Prostate gland (tissue), 2 donors: ENCODE measurements at places on chromosomes 7 and 10. TPM values are rescaled to one million over a fixed set of nuclear protein-coding genes. Genes with fewer than 3 reads are reported as not detected.

- no peak overlapping the region for H3K27ac ChIP-seq
- no peak overlapping the region for H3K4me3 ChIP-seq
- H3K4me1 ChIP-seq, result no peaks in the 10 kb centered on the region
- H3K27me3 ChIP-seq, result no peaks in the 10 kb centered on the region
Observed at GRCh38 chr7:50939021-50939420, 156.3 kb upstream of the GRB10 start.

- no peaks in the 10 kb centered on the region for H3K36me3 ChIP-seq
- no peak overlapping the region for H3K4me3 ChIP-seq
- H3K27me3 ChIP-seq, result no peaks in the 10 kb centered on the region
- DNase-seq, result peak; percentile 42
- H3K27ac ChIP-seq, result peak overlapping the region; percentile 19
Observed at GRCh38 chr10:95406651-95407280, 116.0 kb upstream of the PDLIM1 start.

- peaks cover 23% of the 10 kb centered on the region for H3K4me1 ChIP-seq
- peak overlapping the region; percentile 91 for H3K4me3 ChIP-seq
- H3K27ac ChIP-seq, result peak overlapping the region; percentile 100
- H3K27me3 ChIP-seq, result no peaks in the 10 kb centered on the region
Observed at GRCh38 chr10:101000915-101001658, 1.5 kb downstream of the LZTS2 start.

CDK5 gene
- total RNA-seq, result 18.5 TPM

DNA sequence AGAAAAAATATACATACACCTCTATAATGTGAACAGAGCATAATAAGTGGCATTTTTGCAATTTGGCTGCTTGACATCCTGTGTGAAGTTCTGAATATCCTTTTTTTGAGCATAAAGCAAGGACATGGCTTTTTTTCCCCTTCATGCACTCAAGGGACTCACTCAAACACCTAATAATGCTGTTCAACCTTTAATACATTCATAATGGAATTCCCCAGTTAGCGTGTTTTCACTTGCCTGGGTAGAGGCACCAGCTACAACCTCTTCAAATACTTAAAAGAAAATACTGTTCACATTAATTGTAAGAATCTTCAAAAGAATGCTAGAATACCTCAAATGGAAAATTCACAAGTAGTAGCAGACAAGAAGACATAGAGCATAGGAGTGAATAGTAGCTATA, 316.8 kb downstream of the PCDH15 start:
- no peak for DNase-seq
- no peak overlapping the region for H3K4me3 ChIP-seq
- no peaks in the 10 kb centered on the region for H3K27me3 ChIP-seq
- no peaks in the 10 kb centered on the region for H3K36me3 ChIP-seq

RELN gene
- 3.0 TPM for total RNA-seq

TAS2R5 gene
- 2.5 TPM for total RNA-seq

SUN3 gene
- not detected for total RNA-seq

DNA sequence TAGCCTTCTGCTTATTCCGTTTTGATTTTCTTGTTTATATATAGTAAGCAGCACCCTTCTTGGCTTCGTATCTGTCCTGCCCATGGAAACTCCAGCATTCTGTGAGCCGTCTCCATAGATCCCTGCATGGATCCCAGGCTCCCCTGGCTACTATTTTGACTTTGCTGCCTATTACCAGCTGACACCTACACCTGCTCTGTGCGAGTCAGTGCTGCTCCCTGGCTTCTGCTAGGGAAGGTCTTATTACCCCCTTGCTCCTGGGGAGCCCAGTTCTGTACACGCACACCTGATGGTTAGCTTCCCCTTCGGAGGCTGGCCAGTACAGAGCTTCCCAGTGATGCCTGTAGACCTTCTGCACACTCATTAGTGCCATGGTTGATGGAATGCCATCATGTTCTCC, 35.4 kb downstream of the NACAD start:
- H3K4me1 ChIP-seq, result no peaks in the 10 kb centered on the region
- no peak overlapping the region for H3K27ac ChIP-seq
- no peak for DNase-seq
- H3K27me3 ChIP-seq, result no peaks in the 10 kb centered on the region
- no peaks in the 10 kb centered on the region for H3K36me3 ChIP-seq

GRCh38 chr10:44051091-44051490, 333.8 kb downstream of the CXCL12 start:
- H3K4me1 ChIP-seq, result peaks cover 5% of the 10 kb centered on the region
- no peaks in the 10 kb centered on the region for H3K36me3 ChIP-seq
- H3K4me3 ChIP-seq, result no peak overlapping the region
- DNase-seq, result no peak
- H3K27me3 ChIP-seq, result no peaks in the 10 kb centered on the region

DNA sequence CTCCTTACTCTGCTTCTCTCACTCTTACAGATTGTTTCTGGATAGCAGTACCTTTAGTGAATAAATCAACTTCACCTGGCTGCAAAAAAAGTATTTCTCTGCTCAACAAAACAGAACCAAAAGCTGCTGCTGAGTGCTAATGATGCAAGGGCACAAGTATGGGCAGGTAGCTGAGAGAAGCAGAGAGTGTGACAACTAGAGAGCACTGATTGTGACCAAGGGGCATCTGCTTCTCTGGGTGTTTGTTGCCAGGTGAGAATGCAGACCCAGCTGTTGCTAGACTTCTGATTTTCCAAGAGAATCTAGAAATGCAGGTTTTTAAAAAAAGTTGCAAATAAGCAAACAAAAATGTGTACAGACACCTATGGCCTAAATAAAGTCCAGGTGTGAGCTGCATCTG, 25.3 kb upstream of the PPIF start:
- DNase-seq, result no peak
- H3K4me1 ChIP-seq, result no peaks in the 10 kb centered on the region
- no peaks in the 10 kb centered on the region for H3K27me3 ChIP-seq
- H3K27ac ChIP-seq, result no peak overlapping the region
- no peak overlapping the region for H3K4me3 ChIP-seq

HOXA5 gene
- total RNA-seq, result 12.9 TPM

LIPK gene
- not detected for total RNA-seq

- no peak overlapping the region for H3K4me3 ChIP-seq
- no peaks in the 10 kb centered on the region for H3K27me3 ChIP-seq
Observed at GRCh38 chr7:26153823-26154783, 2.1 kb downstream of the NFE2L3 start.

SFTPD gene
- 2.6 TPM for total RNA-seq

- no peak overlapping the region for H3K4me3 ChIP-seq
- H3K36me3 ChIP-seq, result no peaks in the 10 kb centered on the region
- no peaks in the 10 kb centered on the region for H3K4me1 ChIP-seq
- no peak for DNase-seq
- H3K27me3 ChIP-seq, result no peaks in the 10 kb centered on the region
Observed at GRCh38 chr10:21753497-21754270, 219.7 kb downstream of the MLLT10 start.

- H3K36me3 ChIP-seq, result no peaks in the 10 kb centered on the region
- H3K4me1 ChIP-seq, result no peaks in the 10 kb centered on the region
- H3K4me3 ChIP-seq, result no peak overlapping the region
- H3K27me3 ChIP-seq, result no peaks in the 10 kb centered on the region
- no peak overlapping the region for H3K27ac ChIP-seq
Observed at GRCh38 chr10:66834802-66835201, 91.0 kb upstream of the LRRTM3 start.

ADCYAP1R1 gene
- 6.0 TPM for total RNA-seq

GRCh38 chr7:79774150-79774549, 320.7 kb upstream of the MAGI2 start:
- H3K27ac ChIP-seq, result no peak overlapping the region
- H3K27me3 ChIP-seq, result no peaks in the 10 kb centered on the region
- DNase-seq, result no peak
- no peaks in the 10 kb centered on the region for H3K4me1 ChIP-seq
- H3K36me3 ChIP-seq, result no peaks in the 10 kb centered on the region
- H3K4me3 ChIP-seq, result no peak overlapping the region

NKX2-3 gene
- not detected for total RNA-seq

PON1 gene
- not detected for total RNA-seq

CD36 gene
- total RNA-seq, result 5.7 TPM

- H3K27ac ChIP-seq, result no peak overlapping the region
- no peaks in the 10 kb centered on the region for H3K27me3 ChIP-seq
- H3K4me3 ChIP-seq, result no peak overlapping the region
- no peaks in the 10 kb centered on the region for H3K4me1 ChIP-seq
- no peaks in the 10 kb centered on the region for H3K36me3 ChIP-seq
- DNase-seq, result no peak
Observed at GRCh38 chr7:142134909-142135308, 23.4 kb downstream of the MGAM2 start.

DNA sequence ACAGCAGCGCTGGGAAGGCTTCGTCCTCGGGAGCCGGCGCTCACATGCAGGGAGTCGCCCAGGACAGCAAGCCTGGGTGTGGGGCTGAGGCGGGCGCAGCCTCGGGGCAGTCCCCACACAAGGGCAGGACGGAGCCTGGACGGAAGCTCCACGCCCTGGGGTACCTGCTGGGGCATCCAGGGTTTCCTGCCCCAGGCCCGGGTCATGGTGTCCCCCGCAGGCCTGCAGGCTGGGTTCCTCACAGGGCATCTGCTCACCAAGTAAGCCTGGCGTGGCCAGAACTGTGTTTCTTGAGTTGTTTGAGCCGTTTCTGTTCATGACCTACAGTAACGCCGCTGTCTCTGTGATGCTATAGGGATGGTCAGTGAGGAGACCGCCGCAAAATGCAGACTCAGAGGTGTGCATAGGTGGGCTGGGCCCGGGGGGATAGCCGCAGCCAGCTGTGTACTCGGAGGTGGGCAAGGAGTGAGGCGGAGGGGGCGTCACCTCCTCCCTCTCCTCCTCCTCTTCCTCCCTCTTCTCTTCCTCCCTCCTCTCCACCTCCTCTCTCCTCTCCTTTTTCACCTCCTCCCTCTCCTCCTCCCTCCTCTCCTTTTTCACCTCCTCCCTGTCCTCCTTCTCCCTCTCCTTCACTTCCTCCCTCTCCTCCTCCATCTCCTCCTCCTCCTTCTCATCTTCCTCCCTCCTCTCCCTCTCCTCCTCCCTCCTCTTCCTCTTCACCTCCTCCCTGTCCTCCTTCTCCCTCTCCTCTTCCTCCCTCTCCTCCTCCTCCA, 438.9 kb downstream of the DNAJB6 start:
- no peak overlapping the region for H3K4me3 ChIP-seq
- H3K36me3 ChIP-seq, result no peaks in the 10 kb centered on the region
- DNase-seq, result no peak

- H3K27me3 ChIP-seq, result no peaks in the 10 kb centered on the region
- H3K4me3 ChIP-seq, result no peak overlapping the region
Observed at GRCh38 chr10:33126742-33127141, 168.7 kb upstream of the ITGB1 start.

DNA sequence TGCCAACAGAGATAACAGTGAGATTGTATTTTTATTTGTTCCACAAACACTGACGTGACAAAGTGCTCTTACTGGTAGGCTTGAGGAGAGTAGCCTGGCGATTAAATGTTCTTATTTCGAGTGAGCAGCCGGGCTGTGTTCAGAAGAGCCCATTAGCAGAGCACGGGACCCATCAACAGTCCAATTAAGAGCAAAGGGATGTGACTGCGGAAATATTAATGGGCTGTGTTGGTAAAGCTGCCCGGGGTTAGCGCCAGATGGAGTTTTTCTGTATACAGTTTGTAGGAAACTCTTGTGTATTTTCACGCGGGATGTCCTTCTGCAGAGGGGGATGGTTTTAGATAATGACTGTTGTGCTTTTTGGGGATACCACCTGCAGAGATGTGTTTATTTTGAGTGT, 104.3 kb downstream of the KIAA1217 start:
- no peaks in the 10 kb centered on the region for H3K4me1 ChIP-seq
- no peak for DNase-seq
- H3K27ac ChIP-seq, result no peak overlapping the region
- H3K27me3 ChIP-seq, result no peaks in the 10 kb centered on the region

OR2A12 gene
- total RNA-seq, result not detected

DNA sequence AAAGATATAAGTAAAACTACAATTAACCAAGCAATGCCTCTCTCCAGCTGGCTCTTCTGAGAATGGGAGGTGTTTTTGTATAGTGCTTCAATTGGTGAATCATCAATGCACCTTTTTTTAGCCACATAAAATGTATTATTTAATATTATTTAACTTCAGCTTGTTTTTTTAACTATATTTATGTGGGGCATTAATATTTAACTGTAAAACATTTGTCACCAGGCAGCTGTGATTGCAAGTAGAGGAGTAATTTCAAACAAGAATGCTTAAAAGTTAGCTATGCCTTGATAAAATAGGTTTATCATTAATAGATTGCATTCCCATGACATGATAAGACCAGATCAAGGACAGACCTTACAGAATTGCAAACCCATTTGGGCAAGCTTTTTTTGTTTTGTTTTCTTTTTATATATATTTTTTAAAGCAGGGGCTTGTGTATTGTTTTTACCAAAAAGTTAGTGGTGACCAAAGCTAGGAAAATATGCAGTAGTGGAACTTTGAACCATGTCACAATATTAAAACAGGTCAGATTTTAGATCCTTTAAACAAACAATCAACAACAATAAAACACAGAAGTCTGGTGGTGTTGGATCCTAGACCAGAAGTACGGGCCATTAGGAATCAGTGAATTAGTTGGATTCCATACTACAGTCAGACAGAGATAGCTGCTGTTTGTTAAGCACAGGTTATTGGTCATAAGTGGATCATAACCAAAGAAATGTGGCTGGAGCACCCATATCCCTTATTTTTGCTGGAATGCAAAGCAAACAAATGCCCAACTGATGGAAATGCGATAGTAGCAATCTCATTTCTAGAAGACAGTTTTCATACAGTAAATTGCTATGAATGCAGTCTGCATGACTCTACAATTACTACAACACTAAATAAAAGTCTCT, 2.9 kb downstream of the CAV2 start:
- H3K27ac ChIP-seq, result no peak overlapping the region
- no peaks in the 10 kb centered on the region for H3K4me1 ChIP-seq
- H3K4me3 ChIP-seq, result no peak overlapping the region
- DNase-seq, result no peak
- no peaks in the 10 kb centered on the region for H3K36me3 ChIP-seq
- H3K27me3 ChIP-seq, result no peaks in the 10 kb centered on the region

DNA sequence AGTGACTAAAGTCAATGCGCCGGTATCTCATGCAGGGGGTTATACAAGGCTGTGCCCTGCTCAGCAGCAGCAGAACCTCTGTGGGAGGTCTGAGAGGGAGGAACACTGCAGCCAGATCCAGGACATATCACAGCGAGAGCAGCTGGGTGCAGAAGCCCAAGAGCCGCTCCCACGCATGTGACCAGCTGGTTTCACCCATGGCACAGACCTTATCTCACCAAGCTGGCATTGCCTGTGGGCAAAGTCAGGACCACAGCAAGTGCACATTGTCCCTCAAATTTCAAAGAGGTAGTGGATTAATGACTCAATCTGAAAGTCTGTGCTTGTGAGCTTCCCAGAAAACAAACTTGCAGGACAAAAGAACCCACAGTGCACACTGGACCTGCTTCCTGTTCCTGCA, 31.6 kb upstream of the AKR1C1 start:
- H3K36me3 ChIP-seq, result no peaks in the 10 kb centered on the region
- DNase-seq, result no peak
- H3K4me1 ChIP-seq, result no peaks in the 10 kb centered on the region
- no peaks in the 10 kb centered on the region for H3K27me3 ChIP-seq
- no peak overlapping the region for H3K27ac ChIP-seq
- H3K4me3 ChIP-seq, result no peak overlapping the region

EMX2 gene
- 1.5 TPM for total RNA-seq

- no peak overlapping the region for H3K4me3 ChIP-seq
- no peak overlapping the region for H3K27ac ChIP-seq
- DNase-seq, result no peak
Observed at GRCh38 chr10:119688033-119688508, 36.9 kb downstream of the BAG3 start.

CPA4 gene
- 0.23 TPM for total RNA-seq
